ENCODE measurements at places on chromosomes 3 and 15.
A peak's percentile ranks its signal among the peaks of the same experiment; 100 is the strongest.

GRCh38 chr15:58201516-58201915 lies 63.3 kb downstream of the AQP9 start:
- no peak for DNase-seq

GRCh38 chr3:149971403-149972075 lies 844 bp upstream of the PFN2 start:
- peak; percentile 69 for DNase-seq

GRCh38 chr3:33883951-33884561 lies 85.6 kb downstream of the PDCD6IP start:
- DNase-seq, result no peak

DNA sequence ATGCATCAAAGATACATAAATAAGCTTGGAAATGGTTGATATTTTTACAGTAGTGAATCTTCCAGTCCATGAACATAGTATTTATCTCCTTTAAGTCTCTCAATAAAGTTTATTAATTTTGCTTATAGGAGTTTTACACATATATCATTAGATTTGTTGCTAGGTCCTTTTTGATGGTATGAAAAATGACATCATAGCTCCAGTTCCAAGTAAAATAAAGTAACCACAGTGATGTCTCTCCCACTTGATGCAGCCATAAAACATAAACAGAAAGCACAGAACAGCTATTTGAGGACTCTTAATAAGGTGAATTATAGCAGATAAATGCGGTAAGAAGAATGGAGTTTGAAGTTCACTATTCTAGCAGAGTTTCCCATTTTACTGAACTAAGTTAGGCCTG lies 20.8 kb downstream of the DMXL2 start:
- DNase-seq, result no peak

GRCh38 chr3:176651622-176652021 lies 545.7 kb downstream of the TBL1XR1 start:
- DNase-seq, result no peak

- no peak for DNase-seq
These were observed 32.2 kb downstream of the SSR3 start for GRCh38 chr3:156522673-156523072.

DNA sequence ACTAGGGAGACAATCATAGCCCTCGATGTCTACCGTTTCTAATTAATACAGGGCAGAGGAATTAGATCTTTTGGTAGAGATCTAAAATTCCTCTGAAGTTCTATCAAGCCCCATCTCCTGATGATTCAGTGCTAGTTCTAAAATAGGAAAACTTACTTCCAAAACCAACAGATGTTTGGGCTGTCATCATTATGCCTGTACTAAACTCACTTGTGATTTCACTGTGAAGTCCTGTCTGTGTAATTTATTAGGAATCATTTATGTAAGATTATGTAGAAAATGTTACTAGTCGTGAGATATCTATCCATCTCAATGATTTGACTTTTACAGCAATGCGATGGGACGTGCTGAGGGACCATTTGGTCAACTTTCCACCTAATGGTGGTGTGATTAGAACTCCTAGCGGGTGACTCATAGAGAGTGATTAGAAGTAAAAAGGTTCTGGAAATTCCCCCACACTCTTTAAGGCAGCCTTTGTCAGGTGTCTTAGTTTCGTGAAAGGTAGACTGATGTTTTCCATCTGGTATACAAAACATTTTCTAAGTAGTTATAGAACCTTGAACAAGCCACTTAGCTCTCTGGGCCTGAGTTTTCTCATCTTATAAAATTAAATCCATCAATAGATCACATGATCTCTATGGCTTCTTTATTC lies 34.2 kb downstream of the LIPC start:
- DNase-seq, result no peak

DNA sequence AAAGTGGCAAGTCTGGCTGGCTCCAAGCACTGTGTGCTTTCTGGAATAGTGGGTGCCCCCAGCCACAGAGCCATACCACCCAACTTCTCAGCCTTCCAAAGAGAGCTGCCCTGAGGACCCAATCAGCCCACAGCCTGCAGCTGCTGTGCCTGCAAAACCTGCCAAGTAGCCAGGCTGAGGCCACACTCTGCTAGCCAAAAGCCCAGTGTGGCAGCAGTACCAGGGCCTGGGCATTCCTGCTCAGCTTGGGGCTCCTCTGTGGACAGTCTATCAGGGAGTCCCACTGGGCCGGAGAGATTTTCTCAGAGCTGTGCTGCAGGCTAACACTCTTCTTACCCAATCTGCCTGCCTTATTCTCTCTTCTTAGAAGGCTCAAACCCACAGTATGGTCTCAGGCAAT lies 136.5 kb downstream of the TPRA1 start:
- DNase-seq, result no peak

DNA sequence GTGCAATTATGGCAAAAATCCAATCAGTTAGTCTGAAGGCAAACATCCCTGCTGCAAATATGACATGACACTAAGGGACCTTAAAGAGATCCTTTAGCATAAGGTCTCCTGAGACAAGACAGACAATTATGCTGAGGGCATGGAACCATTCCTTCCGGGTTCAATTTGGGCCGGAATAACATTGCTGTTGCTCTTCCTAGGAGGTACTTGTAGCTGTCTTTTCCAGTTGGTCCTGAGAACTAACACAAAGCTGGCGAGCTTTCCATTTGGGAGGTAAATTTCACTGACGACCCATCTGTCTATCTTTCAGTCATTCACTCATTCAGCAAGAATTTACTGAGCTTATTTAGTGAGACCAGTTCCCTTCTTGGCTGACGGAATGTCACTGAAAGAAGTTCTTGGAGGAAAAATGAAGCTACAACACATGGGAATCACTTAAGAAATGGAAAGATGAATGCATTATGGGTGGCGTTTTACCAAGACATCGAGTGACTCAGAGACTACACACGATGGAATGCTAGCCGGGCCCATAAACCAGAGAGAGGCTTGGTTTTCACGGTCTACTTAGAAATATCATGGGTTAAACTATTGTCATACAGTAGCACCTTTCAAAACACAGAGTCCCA lies 215.5 kb downstream of the PDZRN3 start:
- DNase-seq, result no peak

DNA sequence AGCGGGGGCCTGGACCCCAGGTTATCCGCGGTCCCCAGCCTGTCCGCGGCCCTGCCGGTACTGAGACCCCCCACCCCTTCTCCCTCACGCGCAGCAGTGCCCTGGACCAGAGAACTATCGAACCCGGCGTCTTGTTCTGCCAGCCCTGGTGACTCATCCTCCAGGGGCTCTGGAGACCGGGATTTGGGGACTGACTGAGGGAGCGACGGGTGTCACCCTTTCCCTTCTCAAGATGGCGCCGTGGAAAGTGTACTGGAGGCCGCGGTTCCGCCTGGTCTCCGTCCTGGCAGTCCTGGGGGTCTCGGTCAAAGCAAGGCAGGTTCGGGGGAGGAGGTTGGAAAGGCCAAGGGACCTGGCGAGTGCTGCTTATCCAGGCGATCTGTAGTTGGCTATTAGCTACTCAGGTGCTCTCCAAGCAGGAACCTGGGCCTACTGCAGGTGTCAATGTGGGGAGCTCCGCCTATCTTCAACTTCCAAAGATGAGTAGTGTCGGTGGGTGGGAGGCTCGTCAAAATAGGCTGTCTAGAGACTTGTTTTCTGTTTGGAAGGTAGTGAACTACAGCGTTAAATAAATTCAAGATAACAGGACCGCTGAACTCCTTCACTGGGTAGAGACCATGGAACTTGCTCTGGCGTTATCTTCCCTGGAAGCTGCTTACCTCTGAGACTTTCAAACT lies 790 bp downstream of the RAB5A start:
- DNase-seq, result peak; percentile 58

Data from Right ventricle myocardium superior (tissue), 1 donor.